ENCODE measurements at places on chromosomes 7 and 10.
A peak's percentile ranks its signal among the peaks of the same experiment; 100 is the strongest.

DNA sequence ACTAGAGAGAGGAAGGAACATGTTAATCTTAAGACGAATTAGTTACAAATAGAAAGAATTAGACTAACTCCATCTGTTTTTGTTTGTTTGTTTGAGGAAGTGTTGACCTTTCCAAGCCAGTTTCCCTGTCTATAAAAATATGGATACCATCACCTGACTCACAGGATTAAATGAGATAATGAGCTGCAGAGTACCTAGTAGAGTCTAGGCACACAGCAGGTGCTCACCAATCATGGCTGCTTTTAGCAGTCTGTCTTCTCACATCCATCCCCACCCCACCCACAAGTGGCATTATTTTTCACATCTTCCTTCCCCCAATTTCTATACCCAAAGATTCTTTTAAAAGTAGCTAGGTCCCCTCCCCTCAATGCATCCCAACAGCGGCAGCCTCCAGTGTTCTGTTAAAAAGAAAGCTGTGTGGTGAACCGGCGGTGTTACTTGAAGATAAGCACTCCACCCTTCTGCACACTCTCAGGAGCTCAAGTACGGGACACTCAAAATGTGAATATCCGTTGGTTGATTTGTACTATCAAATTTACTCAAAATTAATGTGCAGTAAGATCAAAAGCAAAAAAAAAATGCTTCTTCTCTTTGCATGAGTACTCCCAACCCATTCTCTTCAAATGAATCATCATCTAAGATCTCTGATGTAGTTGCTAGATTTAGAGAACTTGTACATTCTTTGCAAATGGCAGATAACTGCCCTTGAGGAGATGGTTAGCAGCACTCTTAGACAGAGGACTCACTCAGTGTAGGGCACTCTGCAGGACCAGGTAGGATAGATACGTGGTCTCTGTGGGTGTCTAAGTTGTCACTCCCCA is 145.4 kb upstream of the ASAH2 start:
- no peak for DNase-seq

DNA sequence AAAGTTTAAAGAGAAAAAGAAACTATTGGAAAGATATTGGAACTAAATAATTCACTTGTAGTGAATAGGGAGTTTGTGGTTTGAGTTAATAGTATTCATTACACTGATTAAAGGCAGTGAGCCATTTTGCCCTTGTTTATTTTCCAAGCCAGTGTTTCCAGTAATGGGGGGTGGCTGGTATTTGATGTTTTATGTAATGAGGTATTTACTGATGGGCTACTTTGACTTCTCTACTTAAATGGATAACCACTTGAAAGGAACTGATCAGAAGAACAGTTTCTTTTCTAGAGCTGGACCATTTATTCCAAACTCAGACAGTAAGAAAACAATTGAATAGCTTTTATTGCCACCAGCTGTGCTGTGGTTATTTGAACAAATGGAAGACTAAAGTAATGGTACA is 227.0 kb upstream of the HDAC9 start:
- DNase-seq = no peak

- no peak for DNase-seq
These were observed 21.0 kb downstream of the CDK6 start for GRCh38 chr7:92815412-92815811.

DNA sequence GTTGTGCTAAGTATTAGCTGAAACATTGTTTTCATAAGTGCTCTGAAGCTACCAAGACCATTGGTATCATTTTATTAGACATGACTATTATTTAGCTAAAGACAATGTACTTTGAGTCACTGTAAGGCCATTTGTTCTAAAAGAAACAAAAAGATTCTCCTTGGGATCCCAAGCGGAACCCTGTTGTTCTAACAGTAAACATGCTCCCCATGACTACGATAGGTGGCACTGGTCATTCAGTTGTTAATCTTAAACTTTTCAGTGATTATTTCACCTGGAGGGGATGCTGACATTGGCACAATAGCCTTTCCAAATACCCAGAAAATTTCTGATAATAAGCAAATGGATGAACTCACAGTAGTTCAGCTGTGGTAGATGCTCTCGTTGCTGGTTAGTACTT is 715.0 kb downstream of the AUTS2 start:
- no peak for DNase-seq

DNA sequence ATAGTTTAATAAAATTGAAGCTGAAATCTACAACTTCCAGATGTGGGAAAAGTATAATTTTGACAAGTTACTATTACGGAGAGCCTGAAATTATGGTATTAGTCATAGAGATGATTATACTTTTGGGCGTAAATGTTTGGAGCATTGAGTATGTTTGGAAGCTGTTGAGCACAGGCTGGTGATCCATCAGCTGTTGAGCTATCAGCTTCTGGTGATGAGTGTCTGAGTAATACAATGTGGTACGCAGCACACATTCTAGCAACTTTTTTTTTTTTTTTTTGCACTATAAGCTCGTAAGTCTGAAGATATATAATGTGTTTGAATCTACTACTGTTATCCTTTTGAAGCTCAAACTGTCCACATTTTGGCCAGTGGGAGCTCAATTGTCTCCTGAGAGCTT is 123.4 kb downstream of the ATE1 start:
- DNase-seq = no peak

GRCh38 chr7:18509481-18509880 is 13.9 kb downstream of the HDAC9 start:
- no peak for DNase-seq

GRCh38 chr7:89826121-89826520 is 328.1 kb upstream of the STEAP1 start:
- DNase-seq = no peak

- no peak for DNase-seq
These were observed 2.7 kb downstream of the CDCA7L start for GRCh38 chr7:21942955-21943354.

DNA sequence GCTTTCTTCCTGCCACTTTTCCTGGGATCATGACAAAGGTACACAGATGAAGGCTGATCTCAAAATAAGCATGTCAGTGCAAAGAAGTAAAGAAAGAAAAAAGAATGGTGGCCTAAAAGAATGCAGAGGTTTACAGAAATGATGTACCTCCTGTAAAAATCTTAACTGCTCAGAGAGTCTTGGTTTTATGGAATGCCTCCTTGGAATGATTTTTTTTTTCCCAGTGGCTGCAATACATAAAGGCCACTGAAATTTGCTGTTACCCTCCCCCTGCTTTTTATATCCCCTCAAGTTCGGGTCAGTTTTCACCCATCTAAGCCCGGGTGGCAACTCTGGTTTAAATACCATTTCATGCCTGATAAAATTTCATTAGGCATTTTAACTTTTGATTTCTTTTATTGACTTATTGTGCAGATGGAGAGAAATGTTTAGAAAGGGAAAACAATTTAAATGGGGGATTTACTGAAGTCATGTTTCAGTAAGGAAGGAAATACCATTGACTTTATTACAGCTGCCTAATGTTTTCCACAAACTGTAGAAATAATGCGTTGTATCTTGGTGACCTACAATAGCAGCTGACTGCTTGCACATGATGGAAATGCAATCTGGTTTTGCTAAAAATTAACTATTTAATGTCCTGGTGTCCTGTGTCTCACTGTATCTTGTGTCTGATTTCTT is 102.5 kb downstream of the SAMD9 start:
- DNase-seq = no peak

- no peak for DNase-seq
These were observed 7.2 kb downstream of the TAS2R16 start for GRCh38 chr7:122988333-122988732.

DNA sequence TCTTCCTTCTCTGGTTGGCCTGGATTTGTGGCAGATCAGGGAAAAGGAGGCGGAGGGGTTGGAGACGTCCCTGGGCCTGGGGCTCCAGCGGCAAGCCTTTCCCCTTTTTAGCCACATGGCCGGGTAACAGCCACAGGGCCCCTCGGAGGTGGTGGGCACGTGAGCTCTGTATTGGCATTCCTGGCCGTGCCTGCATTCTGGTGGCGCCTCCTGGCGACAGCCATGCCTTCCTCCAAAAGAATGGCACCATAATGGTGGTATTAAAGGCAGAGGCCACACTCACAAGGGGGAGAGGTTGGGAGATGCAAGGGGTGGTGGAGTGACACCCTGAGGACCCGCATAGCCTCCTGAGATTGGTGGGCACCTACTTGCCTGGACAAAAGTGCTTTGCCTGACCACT is 3.0 kb upstream of the AQP1 start:
- no peak for DNase-seq

DNA sequence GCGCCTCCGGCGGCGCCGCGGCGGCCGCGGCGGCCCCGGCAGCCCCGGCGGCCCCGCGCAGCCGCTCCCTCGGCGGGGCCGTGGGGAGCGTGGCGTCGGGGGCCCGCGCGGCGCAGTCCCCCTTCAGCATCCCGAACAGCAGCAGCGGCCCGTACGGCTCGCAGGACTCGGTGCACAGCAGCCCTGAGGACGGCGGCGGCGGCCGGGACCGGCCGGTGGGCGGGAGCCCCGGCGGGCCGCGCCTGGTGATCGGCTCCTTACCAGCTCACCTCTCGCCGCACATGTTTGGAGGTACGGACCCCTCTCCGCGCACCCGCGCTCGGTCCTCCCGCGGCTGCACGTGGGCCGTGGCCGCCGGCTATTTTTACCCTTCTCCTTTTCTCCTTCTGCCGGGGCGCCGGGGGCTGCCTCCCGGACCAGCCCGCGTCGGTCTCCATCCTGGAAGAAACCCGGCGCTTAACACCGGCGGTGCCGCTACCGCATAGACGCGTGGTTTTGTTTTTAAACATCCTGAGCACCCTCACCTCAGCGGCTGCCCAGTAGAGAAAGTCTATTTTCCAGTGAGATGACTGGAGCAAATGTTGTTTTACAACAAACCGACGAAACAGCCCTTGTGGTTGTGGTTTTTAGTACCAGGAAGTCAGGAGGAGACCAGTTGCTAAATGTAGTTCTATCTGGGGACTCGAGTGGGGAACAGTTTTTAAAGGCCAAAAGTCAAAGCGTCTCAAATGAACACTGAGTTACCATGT is 1.3 kb downstream of the ZNRF2 start:
- peak; percentile 75 for DNase-seq

DNA sequence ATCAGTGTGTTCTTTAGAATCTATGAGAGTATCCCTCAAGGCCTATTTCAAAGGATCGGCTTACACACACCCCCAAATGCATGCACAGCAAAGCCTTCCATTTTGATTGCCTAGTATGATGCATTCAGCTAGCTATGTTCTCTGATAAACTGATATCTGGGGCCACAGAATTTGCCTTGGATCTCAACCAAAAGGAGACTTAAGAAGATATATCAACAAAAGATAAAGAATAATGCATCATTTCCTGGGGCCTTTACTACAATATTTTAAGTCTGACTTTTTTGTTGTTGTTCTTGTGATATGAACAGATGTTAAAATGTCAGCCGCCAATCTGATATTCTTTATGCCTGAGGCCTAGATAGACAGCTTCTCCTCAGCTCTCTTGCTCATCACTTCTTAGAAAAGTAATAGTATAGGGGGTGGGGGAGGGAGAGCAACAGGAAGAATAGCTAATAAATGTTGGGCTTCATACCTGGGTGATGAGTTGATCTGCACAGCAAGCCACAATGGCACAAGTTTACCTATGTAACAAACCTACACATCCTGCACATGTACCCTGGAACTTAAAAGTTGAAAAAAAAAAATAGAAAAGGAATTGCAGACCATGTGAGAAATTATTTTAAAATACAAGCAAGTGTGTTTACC is 792.9 kb upstream of the GHITM start:
- DNase-seq = no peak

DNA sequence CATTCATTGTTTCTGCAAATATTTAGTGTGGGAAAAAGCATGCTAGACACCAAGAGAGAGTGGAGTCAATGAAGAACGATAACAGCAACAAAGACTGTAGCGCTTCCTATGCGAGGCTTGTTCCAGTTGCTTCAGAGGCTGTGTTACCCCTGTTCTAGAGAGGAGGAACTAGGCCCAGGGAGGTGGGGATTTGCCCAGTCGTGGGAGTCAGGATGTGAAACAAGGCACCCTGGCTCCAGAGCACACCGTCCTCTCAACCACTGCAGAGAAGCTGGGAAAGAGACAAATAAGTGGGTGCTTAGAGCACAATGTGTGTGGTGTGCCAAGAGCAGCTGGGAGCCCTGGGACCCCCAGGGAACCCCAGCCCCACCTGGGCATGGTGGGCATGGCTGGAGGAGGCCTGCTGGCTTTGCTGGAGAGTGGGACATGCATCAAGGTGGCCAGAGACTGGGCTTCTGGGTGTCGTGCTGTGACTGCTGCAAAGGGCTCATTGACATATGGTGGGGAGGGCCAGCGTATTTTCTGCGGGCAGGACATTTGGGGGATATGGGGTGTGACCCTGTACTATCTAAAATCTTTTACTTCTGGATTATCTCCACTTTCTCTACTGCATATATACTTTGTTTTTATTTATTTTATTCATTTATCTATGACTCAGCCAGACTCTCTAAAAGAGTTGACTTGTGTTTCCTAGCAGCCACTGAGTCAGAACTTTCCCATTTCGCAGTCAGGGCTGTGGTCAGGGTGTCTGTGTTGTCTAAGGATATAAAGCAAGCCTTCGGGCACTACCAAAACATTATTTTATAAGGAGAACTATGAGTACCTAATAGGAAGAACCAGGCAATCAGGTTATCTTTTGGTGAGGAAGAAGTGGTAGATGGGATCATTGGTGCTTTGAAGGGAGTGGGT is 95.4 kb downstream of the TCF7L2 start:
- DNase-seq = no peak

DNA sequence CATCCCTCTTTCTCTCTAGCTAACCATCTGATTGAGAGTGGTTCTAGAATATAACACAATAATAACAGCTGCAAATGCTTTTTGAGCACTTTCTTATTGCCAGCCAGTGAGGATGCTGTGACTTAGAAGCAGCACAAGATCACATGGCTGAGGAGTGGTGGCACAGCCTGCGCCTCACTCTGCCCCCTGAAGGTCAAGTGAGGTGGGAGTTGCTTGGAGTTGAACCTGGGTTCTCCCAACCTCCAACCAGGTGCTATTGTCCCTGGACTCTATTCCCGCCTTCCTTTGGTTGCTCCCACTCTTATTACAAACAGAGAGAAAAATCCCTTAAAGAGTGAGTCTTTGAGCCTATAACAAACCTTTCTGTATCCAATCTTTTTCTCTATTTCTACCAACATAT is 280.3 kb upstream of the PODXL start:
- no peak for DNase-seq

DNA sequence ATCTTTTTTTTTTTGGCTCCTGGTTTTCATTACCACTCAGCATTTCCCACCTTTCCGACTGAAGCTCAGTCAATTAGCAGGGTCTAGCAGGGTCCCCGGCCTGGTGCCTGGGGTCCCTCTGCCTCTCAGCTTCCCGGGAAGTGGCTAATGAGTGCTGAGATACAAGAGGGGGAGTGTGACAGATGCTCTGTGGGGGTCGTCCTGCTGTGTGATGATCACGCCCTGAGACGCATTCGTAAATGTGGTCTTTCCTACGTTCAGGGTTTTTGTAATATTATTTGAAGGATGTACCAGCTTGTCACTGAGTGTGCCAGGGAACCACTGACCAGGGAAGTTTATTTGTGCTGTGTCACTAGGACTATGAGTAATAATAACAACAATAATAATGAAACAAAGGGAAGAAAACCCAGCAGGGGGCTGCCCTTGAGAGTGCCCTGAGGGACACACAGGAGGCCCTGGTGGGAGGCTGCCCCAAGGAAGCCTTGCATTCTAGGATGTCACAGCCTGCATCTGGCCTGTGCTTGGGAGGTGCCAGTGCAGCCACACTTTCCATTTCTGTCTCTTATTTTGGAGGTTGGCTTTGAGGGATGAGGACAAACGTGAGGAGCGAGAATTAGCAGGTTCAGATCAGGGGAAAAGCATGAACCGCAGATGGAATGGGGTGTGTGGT is 337.8 kb downstream of the ADARB2 start:
- no peak for DNase-seq

GRCh38 chr10:9229702-9230244 is 1175.3 kb downstream of the GATA3 start:
- no peak for DNase-seq

All from GM12864 (cell line).